Ovary (tissue), 10 donors: ENCODE measurements at places on chromosomes 4 and X. TPM values are rescaled to one million over a fixed set of nuclear protein-coding genes. Genes with fewer than 3 reads are reported as not detected.
A peak's percentile ranks its signal among the peaks of the same experiment; 100 is the strongest.

The SLC16A2 gene
- polyA plus RNA-seq = 37.1 TPM

The GPR50 gene
- not detected for polyA plus RNA-seq

The GLOD5 gene
- polyA plus RNA-seq = not detected

The MGAT4D gene
- polyA plus RNA-seq = not detected

The POF1B gene
- 0.07 TPM for polyA plus RNA-seq

The CXCL13 gene
- polyA plus RNA-seq = not detected

The SMIM43 gene
- 0.40 TPM for polyA plus RNA-seq

The CDKL5 gene
- 5.7 TPM for polyA plus RNA-seq

The BEX1 gene
- polyA plus RNA-seq = 26.9 TPM

The PAGE2B gene
- polyA plus RNA-seq = not detected

The XK gene
- polyA plus RNA-seq = 1.3 TPM

The CRLF2 gene
- polyA plus RNA-seq = 0.25 TPM

The PLAC1 gene
- 0.12 TPM for polyA plus RNA-seq

The SRPK3 gene
- 0.65 TPM for polyA plus RNA-seq

The COL4A5 gene
- polyA plus RNA-seq = 63.0 TPM

The NLGN4X gene
- polyA plus RNA-seq = 30.2 TPM

The TLR7 gene
- 2.7 TPM for polyA plus RNA-seq

DNA sequence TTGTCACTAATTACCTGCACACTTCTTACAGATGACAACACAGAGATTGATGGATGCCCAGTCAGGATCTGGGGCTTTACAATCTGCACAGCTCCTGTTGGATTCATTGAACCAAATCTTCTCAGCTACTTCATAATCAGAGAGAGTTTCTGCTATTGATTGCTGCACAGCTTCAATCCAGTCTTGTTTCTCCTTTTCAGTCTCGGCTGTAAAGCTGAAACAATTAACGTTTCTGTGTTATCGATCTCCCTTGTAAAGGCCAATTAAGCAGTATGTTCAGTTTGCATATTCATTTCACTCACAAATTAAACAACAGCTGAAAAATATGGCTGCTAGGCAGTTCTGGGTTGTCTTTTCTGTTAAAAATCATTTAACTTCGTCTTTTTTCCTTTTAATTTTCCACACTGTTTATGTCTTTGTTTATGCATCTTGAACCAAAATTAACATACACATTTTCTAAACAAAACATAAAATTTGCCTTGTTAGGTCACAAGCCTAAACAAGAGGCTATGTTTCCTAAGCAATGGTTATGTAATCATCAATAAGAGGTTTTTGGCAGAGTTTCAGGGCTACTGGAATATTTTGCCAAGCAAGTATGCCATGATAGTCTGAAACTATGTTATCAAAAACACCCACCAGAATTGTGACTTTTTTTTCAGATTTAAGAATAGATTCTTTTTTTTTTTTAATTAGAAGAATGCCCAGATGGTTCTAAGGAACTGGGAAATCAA, 79.2 kb downstream of the ARAP2 start:
- DNase-seq = no peak

DNA sequence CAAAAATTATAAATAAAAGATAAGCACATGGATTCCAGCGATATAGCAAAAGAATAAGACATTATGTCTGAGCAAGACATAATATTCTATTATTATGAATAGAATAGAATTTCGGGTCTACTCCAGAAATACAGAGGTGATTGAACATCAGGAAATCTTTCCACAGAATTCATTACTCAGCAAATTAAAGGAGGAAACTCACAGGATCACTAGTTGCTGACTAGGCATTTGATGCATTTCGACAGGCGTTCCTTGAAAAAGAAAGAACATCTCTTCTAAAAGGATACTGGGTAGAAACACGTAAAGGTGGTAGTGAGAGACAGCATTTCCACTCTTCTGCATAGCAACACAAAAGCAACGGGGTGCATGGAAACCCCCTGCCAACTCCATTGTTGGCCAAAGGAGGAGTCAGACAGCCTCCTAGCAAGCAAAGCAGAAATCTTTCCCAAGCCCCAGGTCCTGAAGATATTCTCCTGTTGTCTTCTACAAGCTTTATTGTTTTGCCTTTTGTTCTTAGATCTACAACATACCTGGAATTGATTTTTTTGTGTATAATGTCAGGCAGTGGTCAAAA, 14.3 kb upstream of the PDZD4 start:
- no peak for DNase-seq

GRCh38 chr4:87032884-87033533, 98.2 kb downstream of the AFF1 start:
- no peak for DNase-seq

GRCh38 chrX:12814420-12814819, 23.2 kb downstream of the PRPS2 start:
- no peak for DNase-seq

GRCh38 chr4:98688411-98689290, 30.2 kb upstream of the TSPAN5 start:
- no peak for DNase-seq

- DNase-seq = no peak
Observed at GRCh38 chr4:5770051-5770450, 59.0 kb downstream of the EVC start.

DNA sequence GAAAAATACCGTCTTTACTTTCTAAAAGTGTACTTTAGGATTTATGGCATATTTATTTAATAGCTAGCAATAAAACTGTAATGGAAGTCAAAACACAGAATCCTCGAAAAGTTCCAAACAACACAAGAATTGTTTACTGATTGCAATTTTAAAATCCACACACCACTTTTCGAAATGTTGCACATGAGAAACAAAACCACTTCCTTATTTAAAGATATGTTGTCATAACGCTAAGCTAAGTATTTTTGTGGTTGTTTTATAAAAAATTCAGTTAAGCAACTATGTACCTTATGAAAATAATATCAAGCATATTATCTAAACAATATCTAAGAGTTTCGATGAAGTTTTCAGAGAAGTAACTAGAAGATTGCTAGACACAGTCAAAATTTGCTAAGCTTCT, 344 bp downstream of the TMPRSS11D start:
- no peak for DNase-seq

DNA sequence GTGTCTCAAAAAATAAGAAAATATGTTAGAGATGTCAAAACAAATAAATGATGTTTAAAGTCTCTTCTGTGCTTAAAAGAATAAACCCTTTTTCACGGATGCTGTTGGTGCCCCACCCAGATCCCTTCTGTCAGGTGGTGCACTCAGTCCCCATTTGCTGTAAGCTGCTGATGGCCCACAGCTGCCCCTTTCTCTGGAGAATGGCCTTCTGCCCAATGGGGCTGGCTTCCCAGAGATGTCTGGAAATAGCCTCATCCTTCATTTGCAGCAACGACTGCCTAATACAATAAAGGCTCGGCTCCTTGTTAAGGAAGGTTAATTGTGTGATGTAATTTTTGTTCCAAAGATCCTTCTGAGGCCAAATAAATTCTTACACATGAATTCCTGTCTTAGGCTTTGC, 31.8 kb downstream of the ETNPPL start:
- DNase-seq = no peak

GRCh38 chrX:9745417-9746115, 20.1 kb downstream of the GPR143 start:
- no peak for DNase-seq

GRCh38 chrX:31931225-31931624, 859.4 kb upstream of the FTHL17 start:
- DNase-seq = no peak

- DNase-seq = no peak
Observed at GRCh38 chrX:138026211-138026610, 460.3 kb downstream of the ZIC3 start.

DNA sequence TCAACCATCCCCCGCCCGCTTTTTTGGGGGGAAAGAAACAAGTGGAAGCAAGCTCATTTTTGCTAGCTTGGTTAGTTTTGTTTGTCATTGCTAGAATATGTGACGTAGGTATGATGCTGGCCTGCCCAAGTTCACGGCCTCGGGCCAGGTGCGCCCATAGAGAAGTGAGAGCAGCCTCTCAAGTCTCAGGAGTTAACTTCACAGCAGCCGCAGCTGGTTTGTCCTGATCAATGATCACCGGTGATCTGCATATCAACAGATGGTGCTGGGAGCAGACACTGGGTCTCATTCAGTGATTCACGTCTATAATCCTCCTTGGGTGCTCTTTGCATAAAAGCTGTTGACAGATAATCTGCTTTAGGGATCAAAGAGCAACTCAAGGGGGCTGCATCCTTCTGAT, 50.1 kb downstream of the ENPP6 start:
- no peak for DNase-seq

DNA sequence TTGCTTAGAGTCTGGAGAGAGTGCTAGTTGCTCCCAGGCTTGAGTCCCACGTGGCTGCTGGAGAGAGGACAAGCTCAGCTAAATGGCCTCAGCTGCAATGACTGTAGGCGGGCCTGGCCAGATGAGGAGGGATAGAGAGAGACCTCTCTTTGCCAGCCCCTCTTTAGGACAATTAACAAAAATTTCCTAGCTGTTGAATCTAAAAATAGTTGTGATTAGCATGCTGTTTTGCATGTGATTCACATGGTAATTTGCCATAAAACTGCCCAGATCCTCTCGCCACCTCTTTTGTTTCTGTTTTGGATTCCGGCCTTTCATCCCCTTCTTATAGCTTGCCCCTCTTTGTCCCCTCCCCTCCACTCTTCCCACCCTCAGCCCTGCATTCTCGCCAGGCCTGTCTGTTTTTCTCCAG, 28.9 kb upstream of the PRPS1 start:
- DNase-seq = no peak

GRCh38 chrX:107146670-107147069, 28.0 kb upstream of the RBM41 start:
- DNase-seq = no peak

GRCh38 chr4:81781799-81782198, 310.1 kb upstream of the RASGEF1B start:
- DNase-seq = no peak

DNA sequence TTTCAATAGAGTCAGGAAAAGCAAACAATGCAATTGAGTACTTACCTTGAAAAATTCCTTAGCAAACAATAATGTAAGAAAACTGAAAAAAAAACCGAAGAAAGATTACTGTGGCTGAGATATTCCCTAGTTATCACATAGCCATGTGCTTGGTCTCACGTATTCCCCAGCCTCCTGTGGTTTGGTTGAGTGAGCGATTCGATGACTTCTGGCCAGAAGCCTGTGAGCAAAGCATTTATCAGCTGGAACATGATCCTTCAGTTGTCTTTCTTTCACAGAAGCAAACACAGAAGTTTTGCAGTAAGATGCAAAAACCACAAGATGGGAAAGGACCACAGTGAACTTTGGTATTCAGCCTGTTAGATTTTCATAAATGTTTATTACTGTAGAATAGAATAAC, 1754.3 kb upstream of the AGA start:
- no peak for DNase-seq

DNA sequence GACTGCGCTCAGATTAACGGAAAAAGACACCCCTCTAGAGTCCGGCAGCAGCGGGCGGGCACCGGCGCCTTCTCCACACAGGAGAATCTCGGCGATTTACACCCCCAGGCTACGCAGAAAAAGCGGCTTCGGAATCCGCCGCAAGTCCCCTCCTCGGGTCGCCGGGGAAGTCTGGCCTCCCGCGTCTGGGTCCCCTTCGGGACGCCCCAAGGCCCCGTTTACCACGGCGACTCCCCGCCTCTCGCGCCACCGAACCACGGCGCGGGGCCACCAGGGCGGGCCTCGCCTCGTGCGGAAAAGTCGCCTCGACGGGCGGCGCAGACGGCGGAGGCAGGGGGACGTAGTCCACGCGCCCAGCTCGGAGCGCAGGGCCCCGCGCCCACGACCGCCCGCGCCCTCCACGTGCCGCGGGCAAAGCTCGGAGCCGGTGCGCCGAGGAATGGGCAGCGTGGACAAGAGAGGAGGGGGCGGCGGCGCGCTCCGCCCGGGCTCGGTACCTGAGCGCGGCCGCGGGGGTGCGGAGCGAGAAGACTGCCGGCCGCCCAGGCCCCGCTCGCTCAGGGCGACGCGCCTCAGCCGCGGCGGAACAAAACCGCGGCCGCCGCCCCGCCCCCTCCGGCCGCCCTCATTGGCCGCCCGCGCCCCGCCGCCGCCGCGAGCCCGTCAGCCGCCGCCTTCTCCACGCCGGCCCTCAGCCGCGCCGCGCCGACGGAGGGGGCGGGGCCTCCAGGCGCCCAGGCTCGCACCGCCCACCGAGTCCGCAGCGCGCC, at the start of gene FAM53A:
FAM53A (minus strand) TSS at position 578 of the 770 bp plus-strand sequence. CDS start 15,572 bp downstream, outside the sequence.
- peak; percentile 93 for DNase-seq

GRCh38 chr4:57329279-57329678, 219.1 kb upstream of the IGFBP7 start:
- DNase-seq = no peak

DNA sequence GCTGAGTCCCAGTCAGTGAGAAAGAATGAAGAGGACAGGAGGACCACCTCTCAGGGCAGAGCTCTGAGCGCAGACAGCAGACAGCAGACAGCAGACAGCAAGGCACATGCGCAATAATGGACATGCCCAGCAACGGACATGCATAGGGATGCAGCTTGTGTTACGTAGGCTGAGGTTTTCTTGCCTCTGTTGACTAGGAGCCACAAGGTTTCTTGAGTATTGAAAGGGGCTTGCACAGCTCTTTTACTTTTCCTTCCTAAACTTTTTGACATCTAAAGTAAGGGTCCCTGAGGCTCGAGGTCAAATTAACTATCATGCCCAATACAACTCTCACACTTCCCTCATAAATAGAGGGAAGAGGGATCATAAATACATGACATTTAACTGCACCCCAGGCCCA, at the start of gene PAGE3:
PAGE3 (minus strand) TSS at position 101 of the 400 bp plus-strand sequence. CDS start 1,013 bp downstream, outside the sequence.
- no peak for DNase-seq

- DNase-seq = no peak
Observed at GRCh38 chr4:93065790-93066189, 762.0 kb downstream of the GRID2 start.

- no peak for DNase-seq
Observed at GRCh38 chrX:120726294-120726693, 96.4 kb upstream of the C1GALT1C1 start.

DNA sequence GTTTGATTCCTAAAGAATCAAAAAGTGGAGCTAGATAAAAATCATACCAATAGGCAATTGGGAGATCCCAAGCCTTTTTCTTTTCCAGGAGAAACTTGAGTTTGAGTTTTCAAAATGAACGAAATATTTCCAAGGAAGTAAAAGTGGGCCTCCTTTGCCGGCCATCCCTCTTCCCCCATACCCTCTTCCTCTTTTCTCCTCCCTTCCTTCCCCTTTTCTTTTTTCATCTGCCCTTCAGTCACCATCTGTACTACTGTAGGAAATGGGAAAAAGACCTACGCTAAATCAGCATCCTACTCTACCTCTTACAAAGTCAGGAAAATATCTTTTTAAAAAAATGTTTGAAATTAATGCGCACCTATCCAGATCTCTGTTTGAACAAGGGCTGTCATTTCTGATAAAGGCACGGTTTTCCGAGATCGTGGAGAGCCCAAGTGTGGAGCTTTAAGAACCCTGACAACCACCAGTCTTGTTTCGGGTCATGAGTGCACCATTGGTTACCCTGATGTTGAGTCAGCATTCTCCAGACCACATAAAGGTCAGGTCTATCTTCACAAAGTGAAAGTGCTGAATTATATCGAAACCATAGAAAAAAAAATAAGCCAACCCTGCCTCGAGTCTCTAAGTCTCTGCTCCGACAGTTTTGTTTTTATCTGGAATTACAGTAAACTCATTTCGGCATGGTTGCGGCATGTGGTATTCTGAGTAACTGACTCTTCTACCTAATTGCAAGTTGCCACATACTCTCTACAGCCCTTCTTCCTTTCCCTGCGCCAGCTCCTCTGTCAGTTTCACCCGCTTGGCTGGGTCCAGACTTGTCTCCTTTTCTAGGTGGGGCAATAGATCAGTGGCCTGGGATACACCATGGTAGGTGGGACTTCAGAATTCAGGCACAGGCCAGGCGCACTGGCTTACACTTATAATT, 140.2 kb upstream of the KLF3 start:
- DNase-seq = no peak
